ENCODE measurements at places on chromosomes 7 and 10.

GRCh38 chr10:119724593-119725516, 995 bp upstream of the INPP5F start:
- no peaks in the 10 kb centered on the region for H3K36me3 ChIP-seq
- no peak for DNase-seq
- peak overlapping the region; percentile 82 for H3K27ac ChIP-seq
- no peaks in the 10 kb centered on the region for H3K27me3 ChIP-seq
- peak overlapping the region; percentile 64 for H3K4me3 ChIP-seq

DNA sequence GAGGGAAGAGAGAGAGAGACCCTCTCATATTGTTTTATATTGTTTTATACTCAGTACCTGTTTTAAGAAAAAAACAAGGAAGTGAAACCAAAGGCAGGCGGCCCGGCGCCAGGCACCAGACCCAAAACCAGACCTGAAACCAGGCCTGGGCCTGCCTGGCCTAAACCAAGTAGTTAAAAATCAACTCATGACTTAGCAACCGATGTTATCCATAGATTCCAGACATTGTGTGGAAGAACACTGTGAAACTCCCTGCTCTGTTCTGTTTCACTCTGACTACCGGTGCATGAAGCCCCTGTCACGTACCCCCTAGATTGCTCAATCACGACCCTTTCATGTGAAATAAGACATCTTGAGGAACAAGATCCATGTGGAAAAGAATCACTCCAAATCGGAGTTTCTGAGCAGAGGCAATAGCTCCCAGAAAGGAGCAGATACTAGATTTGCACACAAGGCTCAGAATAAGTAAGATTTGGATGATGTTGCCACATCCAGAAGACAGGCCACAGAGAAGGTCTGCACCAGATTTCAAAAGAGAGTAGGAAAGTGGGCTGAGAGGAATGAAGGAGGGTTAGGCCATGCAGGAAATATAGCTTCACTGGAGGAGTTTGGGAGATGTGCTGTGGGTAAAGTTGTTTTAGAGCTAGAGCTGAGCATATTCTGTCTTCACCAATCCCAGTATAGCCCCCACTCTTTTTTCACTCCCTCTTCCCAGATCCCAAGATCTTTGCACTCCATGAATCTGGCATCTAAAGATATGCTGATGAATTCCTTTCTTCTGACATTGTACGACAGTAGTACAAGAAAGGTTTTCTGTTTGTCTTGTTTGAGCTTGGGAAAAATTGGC, 8.8 kb upstream of the ZNF248 start:
- no peaks in the 10 kb centered on the region for H3K27me3 ChIP-seq
- peaks cover 10% of the 10 kb centered on the region for H3K4me1 ChIP-seq
- DNase-seq: no peak
- H3K27ac ChIP-seq: peak overlapping the region; percentile 52

GRCh38 chr10:95374597-95375209, 83.9 kb upstream of the PDLIM1 start:
- H3K36me3 ChIP-seq: no peaks in the 10 kb centered on the region
- H3K4me1 ChIP-seq: peaks cover 16% of the 10 kb centered on the region
- H3K4me3 ChIP-seq: no peak overlapping the region
- 0 out of 2 replicates have a peak, but pooled peaks cover 3% of the 10 kb centered on the region for H3K27me3 ChIP-seq
- DNase-seq: no peak
- no peak overlapping the region for H3K27ac ChIP-seq

DNA sequence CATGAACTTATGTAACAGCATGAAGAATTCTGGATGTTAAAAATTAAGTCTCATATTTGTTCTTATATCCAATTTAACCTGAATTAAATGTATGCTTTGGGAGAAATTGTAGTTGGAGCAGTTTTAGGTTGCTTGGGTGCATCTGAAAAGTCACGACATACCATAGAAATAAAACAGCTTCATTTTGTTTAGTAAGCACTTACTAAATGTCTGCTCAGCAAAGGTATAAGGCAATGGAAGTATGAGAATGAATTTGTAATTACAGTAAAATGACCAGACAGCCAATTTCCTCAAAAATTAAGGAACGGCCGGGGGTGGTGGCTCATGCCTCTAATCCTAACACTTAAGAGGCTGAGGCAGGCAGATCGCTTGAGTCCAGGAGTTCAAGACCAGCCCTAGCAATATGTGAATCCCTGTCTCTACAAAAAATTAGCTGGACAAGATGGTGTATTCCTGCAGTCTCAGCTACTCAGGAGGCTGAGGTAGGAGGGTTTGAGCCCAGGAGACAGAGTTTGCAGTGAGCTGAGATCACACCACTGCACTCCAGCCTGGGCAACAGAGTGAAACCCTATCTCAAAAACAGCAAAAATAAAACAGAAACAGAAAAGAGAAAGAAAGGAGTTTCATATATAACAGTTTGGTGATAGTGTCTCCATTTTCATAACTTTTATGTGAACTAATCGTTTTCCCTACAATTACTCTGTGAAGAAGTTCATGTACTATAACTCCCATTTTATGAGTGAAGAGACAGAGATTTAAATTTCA, 47.2 kb upstream of the KLF6 start:
- no peaks in the 10 kb centered on the region for H3K27me3 ChIP-seq
- H3K4me1 ChIP-seq: peaks cover 36% of the 10 kb centered on the region
- no peaks in the 10 kb centered on the region for H3K36me3 ChIP-seq
- H3K27ac ChIP-seq: peak overlapping the region; percentile 50

DNA sequence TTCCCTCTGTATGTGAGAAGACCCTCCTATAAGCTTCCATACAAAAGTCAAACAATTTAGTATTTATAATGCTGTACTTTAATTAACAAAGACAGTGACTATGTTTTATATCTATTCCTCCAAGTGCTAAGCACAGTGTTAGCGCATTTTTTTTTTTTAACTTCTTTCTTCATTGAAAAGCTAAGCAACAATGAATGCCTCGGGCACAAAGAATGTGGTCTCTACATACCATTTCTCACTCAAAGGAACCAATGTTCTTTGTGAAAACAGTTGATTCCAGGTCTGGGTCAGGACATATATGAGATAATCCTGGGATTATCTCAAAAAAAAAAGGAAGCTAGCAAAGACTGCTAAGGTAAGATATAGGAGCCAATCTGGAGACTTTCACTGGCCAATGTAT, 26.2 kb upstream of the REEP3 start:
- H3K27ac ChIP-seq: no peak overlapping the region
- no peaks in the 10 kb centered on the region for H3K27me3 ChIP-seq
- no peak for DNase-seq
- H3K4me3 ChIP-seq: no peak overlapping the region
- H3K4me1 ChIP-seq: no peaks in the 10 kb centered on the region
- H3K36me3 ChIP-seq: no peaks in the 10 kb centered on the region

DNA sequence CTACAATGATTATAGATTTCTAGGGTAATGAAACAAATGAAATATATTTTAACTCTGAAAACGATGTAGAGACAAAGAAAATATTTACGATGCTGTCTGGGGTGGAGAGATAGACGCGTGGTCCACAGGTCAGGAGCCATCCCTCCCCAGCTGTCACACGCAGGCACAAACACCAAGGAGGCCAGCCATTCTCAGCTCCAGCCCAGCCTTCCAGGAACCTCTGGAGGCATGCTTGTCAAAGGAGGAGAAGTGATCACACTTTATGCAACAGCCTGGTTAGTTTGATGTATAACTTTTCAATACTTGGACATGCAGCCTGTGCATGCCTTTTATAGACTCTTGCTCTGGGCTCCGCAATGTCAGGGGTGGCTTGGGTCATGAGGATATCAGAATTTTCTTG, 391.5 kb upstream of the MGMT start:
- H3K36me3 ChIP-seq: no peaks in the 10 kb centered on the region
- H3K4me3 ChIP-seq: no peak overlapping the region
- no peak overlapping the region for H3K27ac ChIP-seq

DNA sequence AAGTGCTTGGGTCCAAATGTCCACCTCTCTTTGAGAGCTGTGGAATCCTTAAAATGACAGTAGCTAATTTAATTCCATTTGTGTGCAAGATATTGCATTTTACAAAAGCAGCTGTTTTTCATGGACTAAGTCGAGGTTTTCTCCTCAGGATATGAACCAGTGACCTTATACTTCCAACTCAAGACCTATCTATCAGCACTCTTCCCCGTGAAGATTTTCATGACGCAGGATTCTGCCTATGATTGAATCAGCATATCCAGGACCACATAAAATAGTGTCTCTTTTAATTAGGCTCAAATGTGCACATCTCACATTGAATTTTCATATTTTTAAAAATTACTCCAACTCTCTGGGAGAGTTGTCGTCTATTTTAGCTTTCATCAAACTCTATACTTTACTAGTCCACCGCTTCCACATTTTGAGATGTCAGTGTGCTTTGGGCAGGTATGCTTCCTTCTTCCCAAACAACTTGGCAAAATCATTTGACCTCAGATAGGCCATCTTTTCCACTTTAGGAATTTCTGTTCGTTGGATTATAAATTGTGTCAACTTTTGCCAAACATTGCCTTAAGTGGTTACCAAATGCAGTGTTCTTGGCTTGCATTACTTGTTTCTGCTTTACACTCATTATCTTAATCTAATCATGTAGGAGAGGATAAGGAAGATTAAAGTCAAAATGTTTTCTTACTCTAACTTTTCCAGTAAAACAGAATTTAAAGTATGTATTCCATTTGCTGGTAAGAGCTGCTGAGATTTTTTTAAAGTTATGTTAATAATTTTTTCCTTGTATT, 39.4 kb downstream of the SEMA3A start:
- H3K27ac ChIP-seq: no peak overlapping the region
- no peaks in the 10 kb centered on the region for H3K27me3 ChIP-seq
- no peaks in the 10 kb centered on the region for H3K4me1 ChIP-seq
- no peaks in the 10 kb centered on the region for H3K36me3 ChIP-seq
- H3K4me3 ChIP-seq: no peak overlapping the region

DNA sequence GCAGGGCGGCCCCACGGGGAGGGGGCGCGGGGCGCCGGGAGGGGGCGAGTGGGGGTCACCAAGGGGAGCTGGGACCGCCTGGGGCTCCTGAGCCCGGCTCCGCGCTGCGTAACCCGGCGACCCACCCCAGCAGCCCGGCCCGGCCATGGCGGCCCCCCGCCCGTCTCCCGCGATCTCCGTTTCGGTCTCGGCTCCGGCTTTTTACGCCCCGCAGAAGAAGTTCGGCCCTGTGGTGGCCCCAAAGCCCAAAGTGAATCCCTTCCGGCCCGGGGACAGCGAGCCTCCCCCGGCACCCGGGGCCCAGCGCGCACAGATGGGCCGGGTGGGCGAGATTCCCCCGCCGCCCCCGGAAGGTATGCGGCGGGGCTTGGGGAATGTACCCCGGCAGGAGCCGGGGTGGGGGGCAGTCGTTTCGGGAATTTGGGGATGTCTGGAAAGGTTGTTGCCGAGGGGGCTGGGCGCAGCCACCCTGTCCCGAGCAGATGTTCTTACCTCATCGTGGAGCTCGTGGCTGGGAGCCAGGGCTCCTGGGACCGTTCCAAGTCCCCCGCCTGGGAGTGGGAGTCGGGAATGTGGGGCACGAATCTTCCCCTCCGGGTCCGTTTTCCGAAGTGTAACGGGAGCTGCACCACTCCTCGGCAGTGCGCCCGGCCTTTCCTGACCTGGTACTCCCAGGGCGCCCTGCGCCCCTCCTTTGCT, 431 bp downstream of the ZYX start:
- DNase-seq: no peak
- H3K4me3 ChIP-seq: peak overlapping the region; percentile 99

DNA sequence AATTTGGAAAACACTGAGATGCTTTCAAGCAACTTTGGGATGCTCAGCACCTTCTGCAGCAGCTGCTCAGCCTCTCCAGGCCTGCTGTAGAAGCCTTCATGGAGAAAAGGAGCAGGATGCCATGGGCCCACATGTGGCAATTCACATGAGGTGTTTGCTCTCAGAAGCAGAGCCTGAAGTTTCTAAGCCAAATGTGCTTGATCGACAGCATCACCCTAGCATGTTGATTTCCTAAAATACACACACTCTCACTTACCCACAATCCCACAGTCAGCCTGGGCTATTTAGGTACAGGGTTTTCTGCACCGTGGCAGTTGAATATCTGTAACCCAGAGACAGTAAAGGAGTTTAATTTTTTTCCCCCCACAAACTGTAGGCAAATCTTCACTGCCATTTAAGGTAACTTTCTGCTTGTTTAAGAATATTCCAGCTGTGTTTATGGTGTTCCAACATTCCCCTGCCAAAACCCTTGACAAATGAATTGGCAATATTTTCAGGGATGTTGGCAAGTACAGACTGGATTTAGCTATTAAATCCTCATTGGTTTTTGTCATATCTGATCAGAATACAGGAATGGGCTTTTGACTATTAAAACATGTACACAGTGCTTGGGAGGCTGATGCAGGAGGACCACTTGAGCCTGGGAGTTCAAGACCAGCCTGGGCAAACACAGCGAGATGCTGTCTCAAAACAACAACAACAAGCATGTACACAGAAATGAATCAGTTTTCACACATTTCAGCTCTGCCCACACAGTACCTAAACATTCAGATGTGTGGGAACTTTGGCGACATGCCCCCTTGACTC, 244.2 kb downstream of the CELF2 start:
- peak overlapping the region; percentile 11 for H3K27ac ChIP-seq
- no peak for DNase-seq
- H3K36me3 ChIP-seq: peaks cover 36% of the 10 kb centered on the region
- no peaks in the 10 kb centered on the region for H3K27me3 ChIP-seq
- H3K4me1 ChIP-seq: peaks cover 73% of the 10 kb centered on the region

All from GM12878 (cell line).